ENCODE measurements at places on chromosomes 7 and 10.

GRCh38 chr10:132571650-132572544, 34.3 kb downstream of the INPP5A start:
- peak; percentile 82 for DNase-seq

DNA sequence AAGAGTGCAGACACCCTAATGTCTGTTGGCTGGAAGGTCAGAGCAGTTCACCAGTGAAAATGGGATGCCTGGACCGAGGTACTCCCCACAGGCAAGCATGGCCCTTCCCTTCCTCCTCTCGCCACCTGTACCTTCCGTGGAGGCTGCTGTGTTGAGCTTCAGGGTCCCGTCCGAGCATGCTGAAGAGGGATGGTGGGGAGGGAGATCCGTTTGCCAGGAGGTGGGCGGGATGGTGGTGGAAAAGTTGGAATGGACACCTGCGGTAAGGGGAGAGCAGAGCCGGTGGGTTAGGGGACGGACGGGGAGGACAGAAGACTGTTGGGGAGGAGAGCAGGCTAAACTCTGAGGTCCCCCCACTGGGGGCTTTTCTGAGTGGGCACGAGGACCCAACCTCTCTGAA, 15.9 kb upstream of the ZNF777 start:
- DNase-seq, result no peak

DNA sequence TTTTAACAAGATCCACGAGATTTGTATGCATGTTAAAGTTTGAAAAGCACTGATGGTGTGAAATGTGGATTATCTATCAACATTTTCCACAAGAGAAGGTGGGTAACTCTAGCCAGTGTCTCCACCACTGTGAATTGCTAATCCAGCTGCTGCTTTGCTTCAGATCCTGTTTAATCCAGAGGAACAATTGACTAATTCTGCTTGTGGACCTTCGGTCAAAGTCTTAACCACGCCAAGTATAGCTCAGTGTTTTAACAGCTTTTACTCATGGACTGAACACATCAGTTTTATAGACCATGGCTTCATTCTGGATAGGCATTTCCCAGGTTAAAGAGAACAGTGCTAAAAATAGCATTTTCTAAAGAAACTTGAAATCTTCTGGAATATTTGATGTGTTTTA, 23.5 kb downstream of the ADK start:
- no peak for DNase-seq

DNA sequence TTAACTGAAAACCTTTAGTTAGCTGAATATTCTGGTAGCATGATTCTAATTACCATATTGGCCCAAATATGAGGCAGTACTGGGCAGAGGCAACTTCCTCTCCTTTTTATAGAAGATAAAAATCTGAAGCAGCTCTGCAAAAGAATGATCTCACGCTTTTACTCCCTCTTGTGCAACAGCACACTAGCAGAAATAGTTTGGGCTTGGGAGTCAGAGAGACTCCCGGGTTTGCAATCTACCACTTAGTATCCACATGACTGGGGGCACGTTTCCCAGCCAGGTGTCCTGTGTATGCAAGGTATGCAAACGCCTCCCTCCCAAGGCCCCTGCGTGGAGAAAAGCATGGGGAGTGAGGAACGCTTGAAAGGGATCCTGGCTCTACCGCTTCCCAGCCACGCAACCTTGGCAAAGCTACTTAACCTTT, 47.2 kb upstream of the RHEB start:
- no peak for DNase-seq

DNA sequence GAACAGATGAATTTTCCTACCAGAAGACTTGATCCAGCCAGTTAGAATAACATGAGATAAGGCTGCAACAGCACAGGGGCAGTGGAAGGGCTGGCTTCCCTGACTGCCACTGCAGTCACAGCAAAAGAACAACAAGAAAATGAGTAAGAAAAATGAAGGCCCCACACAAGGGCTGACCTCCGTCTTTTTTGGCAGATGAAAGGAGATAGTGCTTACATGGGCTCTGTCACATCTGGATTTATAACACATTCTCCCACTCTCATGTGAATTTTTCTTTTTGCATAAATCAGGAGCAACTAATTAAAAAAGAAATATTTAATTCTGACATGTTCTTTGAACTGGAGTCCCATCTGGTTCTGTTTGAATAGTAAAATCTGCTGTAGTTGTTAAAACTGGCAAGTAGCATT, 99.6 kb downstream of the NRP1 start:
- no peak for DNase-seq

GRCh38 chr7:5322621-5323410, 40.1 kb downstream of the SLC29A4 start:
- no peak for DNase-seq

DNA sequence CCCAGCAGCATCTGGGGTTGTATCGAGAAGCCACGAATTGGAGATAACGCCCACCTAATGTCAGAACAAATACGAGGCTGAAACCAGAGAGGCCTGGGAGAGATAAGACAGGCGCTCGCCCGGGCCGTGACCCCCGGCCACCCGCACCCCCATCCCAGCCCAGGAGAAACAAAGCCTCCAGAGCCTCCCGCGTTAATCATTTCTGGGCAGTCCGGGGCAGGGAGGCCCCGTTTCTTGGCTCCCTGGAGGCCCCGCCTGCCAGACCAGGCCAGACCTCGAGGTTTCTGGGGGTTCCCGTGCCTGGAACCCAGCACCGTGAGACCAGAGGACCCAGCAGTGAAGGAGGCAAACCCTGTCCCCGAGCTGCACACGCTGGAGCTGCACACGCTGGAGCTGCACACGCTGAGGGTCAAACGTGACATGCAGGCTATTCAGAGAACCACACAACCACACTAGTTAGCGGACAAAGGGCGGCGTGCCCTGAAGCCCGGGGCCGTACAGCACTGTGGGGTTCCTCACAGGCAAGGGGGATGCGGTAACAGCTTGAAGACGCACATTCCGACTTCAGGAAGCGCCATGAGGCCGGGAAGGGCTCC, 53.4 kb downstream of the FOXL3 start:
- no peak for DNase-seq

GRCh38 chr10:76115471-76116155, 684.2 kb downstream of the LRMDA start:
- DNase-seq, result no peak

DNA sequence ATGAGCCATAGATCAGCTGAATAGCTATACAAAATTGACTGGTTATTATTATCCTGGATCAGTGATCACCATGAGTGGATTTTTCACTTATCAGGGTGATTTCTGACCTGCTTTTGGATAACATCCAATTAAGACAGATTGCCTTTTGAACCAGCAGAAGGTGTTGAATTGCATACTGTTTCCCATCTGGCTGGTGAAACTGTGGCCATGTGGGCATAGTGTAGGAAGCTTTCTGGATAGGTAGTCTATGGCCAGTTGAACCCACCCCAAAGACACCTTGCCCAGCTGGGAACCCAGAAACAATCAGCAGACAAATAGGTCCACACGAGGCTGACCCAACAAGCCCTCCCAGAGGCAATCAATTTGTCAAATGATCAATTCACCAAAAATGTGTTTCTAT, 29.3 kb downstream of the DNAJC12 start:
- no peak for DNase-seq

DNA sequence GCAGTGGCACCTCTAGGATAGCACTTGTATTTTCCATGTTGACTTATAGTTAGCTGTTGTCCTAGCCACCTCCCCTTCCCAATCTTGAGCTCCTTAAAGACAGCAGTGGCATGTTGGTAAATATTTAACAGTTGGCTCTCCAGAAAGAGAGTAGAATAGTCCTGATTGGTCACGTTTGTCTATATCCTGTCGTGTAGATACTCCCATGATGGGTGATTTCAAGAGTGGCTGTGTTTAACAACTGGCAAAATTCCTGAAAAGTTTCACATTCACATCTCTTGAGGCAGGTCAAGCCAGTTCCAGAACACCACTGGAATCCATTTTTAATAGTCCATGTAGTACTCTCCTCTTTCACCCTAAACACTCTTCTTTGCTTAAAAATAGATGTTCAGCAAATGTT, 68.2 kb upstream of the FZD1 start:
- DNase-seq, result no peak

GRCh38 chr7:74012842-74013249, 15.1 kb upstream of the ELN start:
- no peak for DNase-seq

DNA sequence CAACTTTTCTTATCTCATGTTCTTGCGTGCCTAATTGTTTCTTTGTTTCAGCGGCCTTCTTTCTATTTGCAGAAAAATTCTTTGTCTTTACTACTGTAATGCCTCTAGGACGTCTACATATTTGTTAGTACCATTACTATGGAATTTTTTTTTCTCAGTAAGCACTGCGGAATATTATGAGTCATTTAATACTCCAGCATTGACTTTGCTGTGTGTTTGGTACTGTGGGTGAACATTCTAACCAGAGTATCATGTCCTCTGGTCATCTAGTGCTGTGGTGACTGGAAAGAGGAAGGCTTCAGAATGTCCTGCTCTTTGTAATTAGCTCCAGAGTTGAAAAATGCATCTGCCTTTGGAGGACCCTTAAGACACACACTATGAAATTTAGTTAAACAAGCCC, 58.5 kb upstream of the FERD3L start:
- DNase-seq, result no peak

- DNase-seq, result no peak
These were observed 75.4 kb downstream of the FAM171A1 start for GRCh38 chr10:15295537-15296325.

DNA sequence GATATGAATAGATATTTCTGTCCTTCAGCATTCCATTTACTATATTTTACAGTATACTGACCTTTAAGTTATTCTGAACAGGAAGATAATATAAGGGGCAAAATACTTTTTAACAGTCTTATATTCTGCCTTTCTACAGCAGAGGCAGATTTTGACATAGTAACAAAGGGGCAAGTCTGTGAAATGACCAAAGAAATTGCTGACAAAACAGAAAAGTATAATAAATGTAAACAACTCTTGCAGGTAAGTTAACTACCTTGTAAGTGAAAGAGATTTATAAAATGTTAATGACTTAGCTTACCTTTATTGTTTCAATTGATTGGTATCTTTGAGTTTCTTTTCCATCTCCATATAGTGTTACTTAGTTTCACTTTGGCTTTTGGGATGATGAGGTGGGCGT, 56.0 kb downstream of the TAX1BP1 start:
- DNase-seq, result no peak

GRCh38 chr7:375901-376305, 85.9 kb downstream of the FOXL3 start:
- no peak for DNase-seq

DNA sequence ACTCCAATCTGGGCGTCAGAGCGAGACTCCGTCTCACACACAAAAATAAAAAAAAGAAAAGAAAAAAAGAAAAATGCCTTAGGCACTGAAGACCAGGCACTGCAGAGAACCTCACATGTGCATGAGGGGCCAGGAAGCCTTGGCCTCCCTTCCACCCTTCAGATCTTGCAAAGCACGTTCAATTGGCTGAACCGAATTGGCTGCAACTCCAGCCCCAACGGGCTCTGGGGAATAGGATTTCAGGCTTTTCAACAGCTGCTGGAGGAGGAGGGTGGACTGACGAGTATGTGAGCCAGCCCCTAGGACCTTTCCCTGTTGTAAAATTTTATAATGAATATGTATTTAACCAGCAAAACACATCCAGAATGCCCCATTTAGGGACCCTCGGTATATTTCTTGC, 16.7 kb downstream of the TMEM120A start:
- no peak for DNase-seq

DNA sequence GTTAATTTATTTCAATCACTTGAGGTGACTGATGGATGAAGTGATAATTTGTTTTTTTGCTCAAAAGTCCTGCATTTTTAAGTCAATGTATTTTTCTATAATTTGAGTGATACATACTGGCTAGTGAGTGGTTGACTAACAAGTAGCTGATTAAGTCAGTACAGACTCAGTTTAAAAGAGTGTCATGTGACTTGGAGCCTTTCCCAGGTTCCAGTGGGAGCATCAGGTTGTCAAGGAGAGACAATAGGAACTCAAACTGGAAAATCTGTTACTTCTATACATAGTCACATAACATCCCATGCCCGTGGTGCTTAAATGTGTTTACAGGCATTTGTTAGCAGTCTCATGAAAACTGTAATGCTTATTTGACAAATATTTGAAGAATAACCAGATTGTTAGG, 154.7 kb downstream of the ANK3 start:
- DNase-seq, result no peak

GRCh38 chr7:37497576-37497975, 48.9 kb upstream of the ELMO1 start:
- DNase-seq, result no peak

GRCh38 chr10:22992075-22992474, 64.2 kb downstream of the ARMC3 start:
- DNase-seq, result peak; percentile 17

DNA sequence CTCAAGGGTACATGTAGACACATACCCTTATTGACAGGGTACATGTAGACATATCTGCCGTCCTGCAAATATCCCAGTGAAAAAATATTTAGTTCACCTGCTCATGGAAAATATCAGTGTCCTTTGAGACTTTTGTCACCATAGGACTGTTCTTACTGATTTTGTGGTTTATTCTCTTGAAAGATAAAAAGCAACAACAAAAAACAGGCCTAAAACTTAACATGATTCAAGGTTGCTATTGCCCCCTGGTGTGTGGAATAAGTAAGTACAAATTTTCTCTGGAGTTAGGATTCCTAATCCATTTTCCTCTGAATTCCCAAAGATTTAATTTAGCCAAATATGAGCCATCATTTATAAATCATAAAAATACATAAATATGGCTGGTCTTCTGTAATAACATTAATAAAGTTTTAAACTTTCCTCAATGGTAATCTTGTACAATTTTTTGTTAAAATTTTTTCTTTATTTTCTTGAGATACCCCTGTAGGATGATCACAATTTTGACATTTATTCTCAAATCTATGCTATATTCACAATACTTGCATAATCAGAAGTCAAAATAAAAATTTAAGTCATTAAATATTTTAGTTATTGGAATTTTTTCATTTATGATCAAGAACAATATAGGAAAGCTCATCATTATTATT, 741.4 kb upstream of the POT1 start:
- DNase-seq, result no peak

DNA sequence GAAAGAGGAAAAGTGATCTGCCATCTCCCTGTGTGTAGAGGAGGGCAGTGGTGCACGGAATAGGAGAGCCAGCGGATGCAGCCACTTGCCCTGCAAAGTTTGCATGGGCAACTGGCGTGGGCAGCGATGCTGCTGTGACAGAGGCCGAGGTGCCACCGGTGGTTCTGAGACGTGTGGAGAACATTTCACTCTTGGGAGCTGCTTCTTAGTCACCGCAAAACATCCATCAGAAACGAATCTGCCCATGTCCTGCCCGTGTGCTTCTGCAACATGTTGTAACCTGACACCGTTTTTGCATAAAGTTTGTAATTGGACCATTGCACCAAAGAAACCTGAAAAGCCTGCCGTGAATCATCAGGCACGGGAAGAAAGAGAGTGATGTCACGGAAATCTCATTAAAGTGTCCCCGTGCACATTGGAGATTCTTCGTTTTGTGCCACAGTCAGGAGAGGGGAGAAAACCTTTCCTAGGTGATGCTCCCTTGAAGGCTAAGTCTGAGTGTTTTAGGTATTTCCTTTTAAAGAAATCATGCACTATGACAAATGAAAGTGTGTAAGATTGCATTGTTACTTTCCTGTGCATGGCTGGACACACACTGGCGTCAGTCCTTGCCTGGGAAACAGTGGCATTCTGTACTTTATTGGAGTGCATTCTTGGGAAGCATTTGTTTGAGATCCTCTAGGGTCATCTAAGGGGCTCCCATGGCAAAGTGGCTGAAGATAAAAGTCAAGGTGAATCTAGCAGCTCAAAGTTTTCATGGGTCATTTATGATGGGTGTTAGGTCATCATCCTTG, 302.6 kb downstream of the KLF6 start:
- DNase-seq, result no peak

GRCh38 chr7:157077986-157078644, 60.6 kb upstream of the UBE3C start:
- DNase-seq, result no peak

Data from activated CD4-positive, alpha-beta T cell treated with anti-CD3 and anti-CD28 coated beads, Interleukin-2, amount 50 U/mL, for 48 hours (primary cell).